ENCODE measurements at places on chromosomes 6 and 20. TPM values are rescaled to one million over a fixed set of nuclear protein-coding genes. Genes with fewer than 3 reads are reported as not detected.

DNA sequence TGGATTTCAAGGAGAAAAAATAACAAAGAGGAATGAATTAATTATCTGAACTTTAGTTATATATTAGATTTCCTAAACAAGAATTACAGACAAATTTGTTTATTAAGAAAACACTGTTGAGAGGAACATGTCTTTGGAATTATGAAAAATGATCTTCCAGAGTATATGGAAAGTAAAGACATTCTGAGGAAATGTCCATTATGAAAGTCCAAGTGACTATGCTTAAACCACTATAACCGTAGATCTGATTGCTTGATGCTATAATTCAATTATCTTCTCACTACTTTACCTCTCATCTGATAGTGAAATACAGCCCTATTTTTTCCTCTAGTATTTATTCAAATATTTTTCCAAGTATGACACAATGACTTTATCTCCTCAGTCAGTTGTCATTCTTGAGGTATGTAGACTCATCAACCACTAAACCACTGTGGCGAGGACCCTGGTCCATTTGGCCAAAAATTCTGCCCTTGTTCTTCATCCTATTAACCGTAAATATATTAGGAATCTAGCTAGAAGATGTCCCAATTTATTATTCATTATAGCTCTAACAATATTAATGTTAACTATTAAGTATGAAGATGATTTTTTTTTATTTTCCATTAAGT lies 37.3 kb upstream of the AHI1 start:
- H3K27ac ChIP-seq = no peak overlapping the region
- no peaks in the 10 kb centered on the region for H3K36me3 ChIP-seq
- peaks cover 3% of the 10 kb centered on the region for H3K4me1 ChIP-seq
- no peak for DNase-seq
- H3K4me3 ChIP-seq = no peak overlapping the region

- H3K27me3 ChIP-seq = peaks cover 3% of the 10 kb centered on the region
- no peak overlapping the region for H3K27ac ChIP-seq
- no peaks in the 10 kb centered on the region for H3K36me3 ChIP-seq
These were observed 15.8 kb upstream of the SIRPA start for GRCh38 chr20:1879369-1879768.

The NKAIN4 gene
- total RNA-seq = not detected

The DUSP15 gene
- not detected for total RNA-seq

DNA sequence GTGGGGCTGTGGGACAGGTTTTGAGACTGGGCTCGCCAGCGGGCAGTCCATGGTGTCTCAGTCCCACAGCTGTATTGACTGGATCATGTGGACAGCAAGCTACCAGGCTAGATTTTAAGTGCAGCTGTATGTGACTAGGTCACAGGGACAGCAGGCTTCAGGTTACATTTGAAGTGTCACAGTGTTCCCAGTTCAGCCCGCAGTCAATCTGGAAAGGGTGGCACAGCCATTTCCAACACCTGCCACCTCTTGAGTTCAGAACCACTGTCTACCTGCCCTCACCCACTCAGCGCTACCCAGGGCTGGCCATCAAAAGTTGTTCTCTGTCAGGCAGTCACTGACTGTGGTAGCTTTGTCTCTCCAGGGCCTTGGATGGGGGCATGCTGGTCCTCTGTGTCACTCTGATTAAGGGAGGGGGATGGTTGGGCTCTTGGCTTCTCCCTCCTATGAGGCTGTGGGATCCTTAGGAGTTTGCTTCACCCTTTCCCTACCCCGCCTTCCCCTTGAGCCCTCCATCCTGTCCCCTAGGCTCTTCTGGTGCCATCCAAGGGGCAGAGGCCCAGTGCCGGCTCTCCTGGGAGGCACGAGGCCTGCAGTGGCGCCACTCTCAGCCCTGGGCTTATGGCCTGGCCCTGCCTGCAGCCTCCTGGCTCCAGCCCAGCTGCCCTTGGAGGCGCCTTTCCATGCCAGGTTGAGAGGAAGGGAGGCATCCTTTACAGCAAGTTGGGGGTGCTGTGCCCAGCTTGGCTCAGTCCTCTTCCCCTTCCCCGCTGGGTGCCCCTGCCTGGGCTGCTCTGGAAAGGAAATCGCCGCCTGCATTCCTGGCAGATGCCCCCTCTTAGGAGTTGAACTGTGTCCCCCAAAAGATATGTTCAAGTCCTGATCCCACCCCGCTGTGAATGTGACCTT lies 44.9 kb downstream of the PNLDC1 start:
- H3K36me3 ChIP-seq = no peaks in the 10 kb centered on the region
- no peaks in the 10 kb centered on the region for H3K27me3 ChIP-seq
- peak overlapping the region; percentile 86 for H3K27ac ChIP-seq
- H3K4me3 ChIP-seq = no peak overlapping the region

The DNAH8 gene
- total RNA-seq = not detected

DNA sequence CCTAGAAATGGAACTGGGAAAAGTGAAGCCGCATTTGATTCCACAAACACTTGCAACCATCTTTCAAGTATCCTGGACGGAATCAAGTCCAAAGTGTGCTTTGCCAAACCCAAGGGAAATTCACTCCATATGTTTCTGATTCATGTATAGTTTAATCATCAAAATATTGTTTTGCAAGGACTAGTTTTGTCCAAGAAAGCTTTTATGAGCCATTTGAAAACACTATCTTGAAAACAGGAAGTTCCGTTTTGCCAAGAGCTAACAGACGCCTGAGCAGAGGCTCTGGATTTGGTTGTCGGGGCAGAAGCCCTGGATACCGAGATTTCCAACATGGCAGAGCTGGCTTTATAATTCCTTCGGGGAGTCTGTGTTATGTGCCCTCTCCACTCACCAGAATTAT lies 251.1 kb downstream of the PHACTR1 start:
- no peaks in the 10 kb centered on the region for H3K36me3 ChIP-seq
- no peak overlapping the region for H3K4me3 ChIP-seq
- DNase-seq = no peak

GRCh38 chr6:88636871-88637270 lies 326.5 kb downstream of the RNGTT start:
- no peak for DNase-seq
- H3K36me3 ChIP-seq = no peaks in the 10 kb centered on the region
- H3K27ac ChIP-seq = no peak overlapping the region

GRCh38 chr20:23148731-23149570 lies 62.8 kb upstream of the CD93 start:
- no peak overlapping the region for H3K27ac ChIP-seq
- DNase-seq = no peak
- no peaks in the 10 kb centered on the region for H3K4me1 ChIP-seq
- peaks cover 3% of the 10 kb centered on the region for H3K27me3 ChIP-seq
- no peaks in the 10 kb centered on the region for H3K36me3 ChIP-seq

DNA sequence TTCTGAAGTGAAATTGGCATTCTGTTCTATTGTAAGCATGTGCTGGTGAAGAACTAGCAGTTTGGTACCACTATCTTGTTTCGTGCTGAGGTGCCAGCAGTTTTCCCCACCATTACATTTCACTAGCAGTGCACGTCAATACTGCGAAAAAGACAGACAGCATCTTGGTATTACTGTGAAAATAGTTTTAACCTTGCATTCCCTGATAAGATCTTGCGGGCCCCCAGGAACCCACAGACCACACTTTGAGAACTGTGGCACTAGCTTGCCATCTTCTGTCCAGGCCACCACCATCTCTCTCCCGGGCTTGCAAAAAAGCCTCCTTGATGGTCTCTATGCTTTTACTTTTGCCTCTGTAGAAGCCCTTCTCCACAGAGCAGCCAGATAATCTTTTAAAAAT lies 185.7 kb downstream of the BACH2 start:
- H3K27ac ChIP-seq = peak overlapping the region; percentile 84
- H3K4me1 ChIP-seq = peaks cover 43% of the 10 kb centered on the region
- no peaks in the 10 kb centered on the region for H3K27me3 ChIP-seq
- H3K36me3 ChIP-seq = peaks cover 22% of the 10 kb centered on the region

DNA sequence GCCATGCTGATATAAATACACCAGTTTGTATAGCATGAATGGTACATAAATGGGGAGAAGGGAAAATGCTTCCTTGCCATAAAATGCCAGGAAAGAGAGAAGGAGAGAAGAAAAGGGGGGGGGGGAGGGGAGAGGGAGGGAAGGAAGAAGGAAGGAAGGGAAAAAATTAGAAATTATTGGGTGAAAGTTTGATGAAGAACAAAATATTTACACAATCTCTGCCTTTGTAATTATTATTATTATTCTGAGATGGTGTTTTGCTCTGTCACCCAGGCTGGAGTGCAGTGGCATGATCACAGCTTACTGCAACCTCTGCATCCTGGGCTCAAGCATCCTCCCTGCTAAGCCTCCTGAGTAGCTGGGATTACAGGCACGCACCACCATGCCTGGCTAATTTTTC lies 10.2 kb upstream of the ZDHHC14 start:
- H3K4me3 ChIP-seq = no peak overlapping the region
- H3K27me3 ChIP-seq = peaks cover 27% of the 10 kb centered on the region
- H3K36me3 ChIP-seq = no peaks in the 10 kb centered on the region
- DNase-seq = no peak

The SLC9A8 gene
- total RNA-seq = 28.3 TPM

The FAM135A gene
- total RNA-seq = 11.5 TPM

The ZNF184 gene
- 10.8 TPM for total RNA-seq

The GJA10 gene
- not detected for total RNA-seq

The CGA gene
- total RNA-seq = not detected

The SMOC2 gene
- total RNA-seq = not detected

- no peaks in the 10 kb centered on the region for H3K36me3 ChIP-seq
- no peaks in the 10 kb centered on the region for H3K27me3 ChIP-seq
- no peak overlapping the region for H3K4me3 ChIP-seq
- no peak for DNase-seq
These were observed 52.0 kb upstream of the FYN start for GRCh38 chr6:111925296-111925695.

The HLA-DMB gene
- total RNA-seq = 23.0 TPM

DNA sequence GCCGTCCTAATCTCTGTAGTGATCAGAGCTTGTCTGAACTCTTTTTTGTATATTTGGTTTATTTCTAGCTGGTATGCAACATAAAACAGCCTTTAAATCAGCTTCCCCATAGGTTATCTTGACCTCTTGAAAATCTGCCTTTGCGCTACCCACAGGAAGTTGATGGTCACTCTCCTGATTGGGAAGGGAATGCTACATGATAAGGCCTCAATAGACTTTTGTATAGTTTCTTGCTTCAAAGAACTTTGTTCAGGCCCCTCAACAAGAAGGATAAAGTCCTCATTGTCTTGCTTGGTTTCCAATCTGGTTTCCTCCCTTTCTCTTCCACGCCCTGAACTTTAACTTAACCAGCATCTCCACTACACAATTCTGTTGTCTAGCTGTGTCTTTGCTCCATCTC lies 95.4 kb upstream of the TENT5A start:
- H3K27ac ChIP-seq = no peak overlapping the region
- H3K4me3 ChIP-seq = no peak overlapping the region
- no peaks in the 10 kb centered on the region for H3K4me1 ChIP-seq
- no peak for DNase-seq
- peaks cover 4% of the 10 kb centered on the region for H3K27me3 ChIP-seq
- no peaks in the 10 kb centered on the region for H3K36me3 ChIP-seq

GRCh38 chr6:10555625-10556309 lies 34.6 kb downstream of the GCNT2 start:
- no peak overlapping the region for H3K4me3 ChIP-seq
- H3K4me1 ChIP-seq = peaks cover 1% of the 10 kb centered on the region
- peaks cover 52% of the 10 kb centered on the region for H3K36me3 ChIP-seq
- H3K27ac ChIP-seq = no peak overlapping the region

The NFKBIL1 gene
- 14.1 TPM for total RNA-seq

The HDGFL1 gene
- not detected for total RNA-seq

GRCh38 chr20:1375515-1375914 lies 17.3 kb downstream of the FKBP1A start:
- no peak overlapping the region for H3K27ac ChIP-seq
- peaks cover 78% of the 10 kb centered on the region for H3K4me1 ChIP-seq
- H3K4me3 ChIP-seq = no peak overlapping the region
- no peaks in the 10 kb centered on the region for H3K36me3 ChIP-seq

GRCh38 chr6:30155520-30156261 lies 5.3 kb downstream of the TRIM10 start:
- H3K27me3 ChIP-seq = peaks cover 11% of the 10 kb centered on the region
- no peaks in the 10 kb centered on the region for H3K36me3 ChIP-seq
- no peak overlapping the region for H3K27ac ChIP-seq
- H3K4me1 ChIP-seq = peaks cover 3% of the 10 kb centered on the region
- DNase-seq = no peak
- no peak overlapping the region for H3K4me3 ChIP-seq

GRCh38 chr20:57380081-57380750 lies 11.0 kb upstream of the RBM38 start:
- no peak overlapping the region for H3K4me3 ChIP-seq
- H3K27ac ChIP-seq = peak overlapping the region; percentile 53
- no peak for DNase-seq

The TSPYL4 gene
- 23.1 TPM for total RNA-seq

DNA sequence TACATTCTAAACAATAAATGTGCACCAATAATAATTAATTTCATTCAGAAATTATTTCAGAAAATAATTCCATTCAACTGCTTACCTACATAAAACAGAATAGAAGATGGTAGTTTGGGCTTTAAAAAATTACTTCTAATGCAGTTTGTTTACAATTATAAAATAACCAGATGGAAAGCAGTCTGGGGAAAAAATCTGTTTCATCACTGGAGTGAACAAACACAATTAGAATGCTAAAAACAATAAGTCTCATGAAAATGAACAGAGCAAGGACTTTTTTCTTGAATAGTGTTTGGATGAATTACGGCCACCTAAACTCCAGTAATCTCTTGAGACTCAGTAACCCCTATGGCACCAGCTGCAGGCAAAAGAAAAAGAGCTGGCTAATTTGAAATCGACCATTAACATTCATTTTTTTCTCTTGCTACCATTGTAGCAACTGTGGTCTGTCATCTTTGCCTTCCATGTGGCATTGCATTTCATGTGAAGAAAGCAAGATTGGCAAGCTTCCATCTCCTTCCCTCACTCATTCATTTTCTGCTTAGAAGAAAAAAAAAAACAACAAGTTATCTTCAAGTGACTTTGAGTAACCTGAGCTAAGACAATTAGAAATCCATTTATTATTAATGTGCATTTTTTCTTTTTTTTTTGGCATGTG lies 88.4 kb upstream of the CEP85L start:
- no peak overlapping the region for H3K27ac ChIP-seq
- H3K27me3 ChIP-seq = no peaks in the 10 kb centered on the region
- peaks cover 43% of the 10 kb centered on the region for H3K4me1 ChIP-seq

All from naive thymus-derived CD8-positive, alpha-beta T cell (primary cell).